ENCODE measurements at places on chromosomes 6 and 20. TPM values are rescaled to one million over a fixed set of nuclear protein-coding genes. Genes with fewer than 3 reads are reported as not detected.

Gene PRKN
- 2.7 TPM for total RNA-seq

Gene ASIP
- total RNA-seq: not detected

Gene CCN6
- not detected for total RNA-seq

Gene TP53TG5
- not detected for total RNA-seq

Gene DEF6
- 17.4 TPM for total RNA-seq

Gene TCP11
- total RNA-seq: not detected

Gene CYP39A1
- total RNA-seq: 7.8 TPM

GRCh38 chr6:160391419-160392116 is 43.4 kb downstream of the SLC22A3 start:
- H3K27me3 ChIP-seq: no peaks in the 10 kb centered on the region
- H3K4me3 ChIP-seq: no peak overlapping the region
- no peaks in the 10 kb centered on the region for H3K36me3 ChIP-seq
- no peak overlapping the region for H3K27ac ChIP-seq

GRCh38 chr6:36023996-36024795 is at the start of gene SLC26A8:
SLC26A8 (minus strand) TSS chr6:36024641; CDS start chr6:36019707, 4,934 bp downstream.
- no peaks in the 10 kb centered on the region for H3K36me3 ChIP-seq
- H3K27ac ChIP-seq: no peak within 1 kb of the TSS
- H3K4me1 ChIP-seq: no peaks in the 10 kb centered on the region
- no peak within 1 kb of the TSS for H3K4me3 ChIP-seq
- DNase-seq: no peak

GRCh38 chr6:147839708-147840610 is 331.5 kb downstream of the SAMD5 start:
- H3K4me1 ChIP-seq: no peaks in the 10 kb centered on the region
- no peak for DNase-seq
- no peaks in the 10 kb centered on the region for H3K36me3 ChIP-seq
- no peak overlapping the region for H3K4me3 ChIP-seq
- H3K27ac ChIP-seq: no peak overlapping the region

GRCh38 chr20:63911176-63911575 is 16.2 kb downstream of the DNAJC5 start:
- H3K36me3 ChIP-seq: no peaks in the 10 kb centered on the region
- no peak overlapping the region for H3K4me3 ChIP-seq
- H3K27me3 ChIP-seq: no peaks in the 10 kb centered on the region
- peaks cover 9% of the 10 kb centered on the region for H3K4me1 ChIP-seq
- no peak overlapping the region for H3K27ac ChIP-seq
- DNase-seq: no peak

GRCh38 chr6:28807682-28808280 is 116.0 kb downstream of the TRIM27 start:
- H3K36me3 ChIP-seq: no peaks in the 10 kb centered on the region
- no peak overlapping the region for H3K27ac ChIP-seq
- no peak for DNase-seq
- H3K4me3 ChIP-seq: no peak overlapping the region
- H3K4me1 ChIP-seq: no peaks in the 10 kb centered on the region

GRCh38 chr20:11544029-11544678 is 373.5 kb upstream of the BTBD3 start:
- H3K27me3 ChIP-seq: no peaks in the 10 kb centered on the region
- no peak overlapping the region for H3K27ac ChIP-seq
- H3K36me3 ChIP-seq: no peaks in the 10 kb centered on the region
- no peak overlapping the region for H3K4me3 ChIP-seq
- H3K4me1 ChIP-seq: no peaks in the 10 kb centered on the region

- H3K4me3 ChIP-seq: no peak overlapping the region
- H3K4me1 ChIP-seq: no peaks in the 10 kb centered on the region
- no peak for DNase-seq
- H3K27ac ChIP-seq: no peak overlapping the region
Observed at GRCh38 chr6:51024126-51024525, 205.5 kb downstream of the TFAP2B start.

DNA sequence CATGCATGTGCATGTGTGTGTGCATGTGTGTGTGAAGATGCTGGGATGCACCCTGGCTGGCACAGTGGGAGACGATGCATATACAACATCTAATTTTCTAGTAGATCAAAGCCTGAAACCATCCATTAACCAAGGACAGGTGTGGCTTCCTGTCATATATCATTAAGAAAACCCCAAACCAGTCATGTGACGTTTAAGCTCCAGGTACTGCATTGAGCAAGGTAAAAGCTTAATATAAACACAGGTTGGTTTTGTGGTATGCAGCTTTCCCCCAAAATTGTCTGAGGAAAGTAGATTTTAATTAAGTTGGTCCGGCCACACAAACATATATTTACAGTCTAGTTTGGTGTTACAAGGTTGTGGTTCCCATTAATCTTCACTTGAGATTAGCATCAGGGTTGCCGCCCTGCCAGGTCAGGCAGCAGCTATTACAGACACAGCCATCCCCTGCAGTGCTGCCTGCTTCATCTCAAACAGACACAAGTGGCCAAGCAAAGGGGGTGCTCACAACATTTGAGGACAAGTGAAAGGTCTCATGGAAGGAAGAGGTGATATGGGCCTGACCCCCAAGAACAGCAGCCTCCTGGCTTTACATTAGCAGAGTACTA is 48.6 kb upstream of the NAA20 start:
- DNase-seq: no peak
- H3K27ac ChIP-seq: no peak overlapping the region
- H3K27me3 ChIP-seq: no peaks in the 10 kb centered on the region
- no peak overlapping the region for H3K4me3 ChIP-seq
- H3K36me3 ChIP-seq: peaks cover 41% of the 10 kb centered on the region

DNA sequence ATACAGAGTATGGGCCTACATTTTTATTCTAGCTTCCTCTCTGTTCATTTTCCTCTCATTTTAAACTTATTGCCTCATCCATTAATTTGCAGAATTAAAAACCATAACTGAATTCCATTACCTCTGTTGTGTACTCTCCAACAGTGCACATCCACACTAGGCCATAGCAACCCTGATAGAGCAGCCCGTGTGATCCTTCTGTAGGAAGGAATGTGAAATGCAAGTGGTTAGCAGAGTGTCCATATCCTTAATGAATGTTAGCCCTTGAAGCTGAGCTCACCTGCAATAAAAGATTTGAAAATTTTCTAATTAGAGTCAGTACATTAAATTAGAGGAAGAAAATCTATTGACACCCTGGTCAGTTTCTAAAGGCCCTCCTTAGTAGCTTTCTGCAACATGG is 6.5 kb upstream of the GRIK2 start:
- H3K27ac ChIP-seq: no peak overlapping the region
- H3K27me3 ChIP-seq: peaks cover 8% of the 10 kb centered on the region
- no peaks in the 10 kb centered on the region for H3K36me3 ChIP-seq
- no peak overlapping the region for H3K4me3 ChIP-seq
- H3K4me1 ChIP-seq: no peaks in the 10 kb centered on the region

GRCh38 chr20:19649041-19649440 is 109.0 kb upstream of the RIN2 start:
- H3K4me3 ChIP-seq: no peak overlapping the region
- DNase-seq: no peak
- no peaks in the 10 kb centered on the region for H3K4me1 ChIP-seq
- no peaks in the 10 kb centered on the region for H3K27me3 ChIP-seq

GRCh38 chr6:148760568-148761526 is 14.0 kb downstream of the UST start:
- peak overlapping the region; percentile 79 for H3K27ac ChIP-seq
- H3K36me3 ChIP-seq: no peaks in the 10 kb centered on the region
- H3K27me3 ChIP-seq: no peaks in the 10 kb centered on the region
- peaks cover 30% of the 10 kb centered on the region for H3K4me1 ChIP-seq
- no peak for DNase-seq
- H3K4me3 ChIP-seq: peak overlapping the region; percentile 26
